Substantia nigra (tissue), 51 donors: ENCODE measurements at places on chromosomes 4 and X.
A peak's percentile ranks its signal among the peaks of the same experiment; 100 is the strongest.

DNA sequence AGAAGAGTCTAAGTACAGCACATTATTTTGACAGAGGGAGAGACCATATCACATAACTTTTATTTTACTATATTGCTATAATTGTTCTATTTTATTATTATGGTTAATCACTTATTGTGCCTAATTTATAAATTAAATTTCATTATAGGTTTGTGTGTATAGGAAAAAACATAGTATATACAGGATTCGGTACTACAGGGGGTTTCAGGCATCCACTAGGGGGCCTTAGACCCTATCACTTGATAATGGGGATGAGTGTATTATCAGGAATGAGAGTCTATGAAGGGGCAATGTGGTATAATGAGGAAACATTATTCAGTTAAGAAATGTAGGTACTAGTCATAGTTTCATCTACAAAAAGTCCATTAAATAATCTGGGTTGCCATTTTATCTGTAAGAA, 833.1 kb downstream of the C4orf33 start:
- DNase-seq, result no peak

- DNase-seq, result no peak
Observed at GRCh38 chrX:85004255-85004654, 578 bp downstream of the APOOL start.

GRCh38 chr4:188161167-188161566, 21.9 kb downstream of the TRIML1 start:
- DNase-seq, result no peak

- no peak for DNase-seq
Observed at GRCh38 chr4:130056286-130056685, 960.3 kb downstream of the C4orf33 start.

DNA sequence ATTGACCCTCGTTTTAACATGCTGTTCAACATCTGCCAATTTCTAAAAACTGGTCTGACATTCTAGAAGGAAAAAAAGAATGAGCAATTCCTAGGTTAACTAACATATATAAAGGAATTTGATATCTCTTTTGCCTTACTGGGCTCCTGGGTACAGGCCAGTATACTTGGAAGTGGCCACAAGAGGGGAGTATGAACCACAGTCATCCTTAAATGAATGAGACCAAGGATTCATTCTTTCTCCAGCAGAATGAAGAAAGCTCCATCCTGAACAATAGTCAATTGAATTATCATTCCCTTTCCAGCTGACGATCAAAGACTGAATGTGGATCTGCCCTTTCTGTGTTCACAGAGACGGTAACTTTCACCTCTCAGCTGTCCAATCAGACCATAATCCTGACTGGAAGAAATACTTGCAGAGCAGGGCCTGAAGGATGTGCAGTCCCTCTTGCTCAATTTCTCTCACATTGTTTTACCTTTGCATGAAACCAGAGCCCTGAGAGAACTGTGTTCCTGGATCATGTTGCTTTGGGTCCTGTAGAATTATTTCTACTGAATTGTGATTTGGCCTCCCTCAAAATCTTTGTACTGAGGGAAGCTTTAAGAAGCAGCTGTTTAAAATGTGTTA, 14.8 kb upstream of the SPARCL1 start:
- peak; percentile 19 for DNase-seq

DNA sequence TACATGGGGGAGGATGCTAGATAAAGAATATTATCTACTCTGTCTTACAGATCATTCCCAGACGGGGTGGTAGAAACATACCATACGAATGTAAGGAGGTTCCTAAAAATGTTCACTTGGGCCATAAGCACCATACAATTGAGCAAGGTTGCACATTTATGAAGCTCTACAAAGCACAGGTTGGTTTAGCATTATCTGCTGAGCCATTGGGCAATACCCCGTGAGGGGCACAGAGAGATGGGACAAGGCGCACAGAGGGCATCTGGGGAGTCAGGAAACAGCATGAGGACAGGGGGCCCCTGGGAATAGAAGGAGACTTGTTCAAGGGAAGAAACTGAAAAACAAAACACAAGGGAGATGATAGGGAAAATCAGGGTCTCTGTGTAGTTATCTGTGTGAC, 305.3 kb downstream of the TRIML1 start:
- DNase-seq, result no peak

GRCh38 chr4:117417856-117418255, 332.5 kb upstream of the TRAM1L1 start:
- no peak for DNase-seq

- DNase-seq, result no peak
Observed at GRCh38 chr4:73311428-73311827, 52.8 kb upstream of the ANKRD17 start.

DNA sequence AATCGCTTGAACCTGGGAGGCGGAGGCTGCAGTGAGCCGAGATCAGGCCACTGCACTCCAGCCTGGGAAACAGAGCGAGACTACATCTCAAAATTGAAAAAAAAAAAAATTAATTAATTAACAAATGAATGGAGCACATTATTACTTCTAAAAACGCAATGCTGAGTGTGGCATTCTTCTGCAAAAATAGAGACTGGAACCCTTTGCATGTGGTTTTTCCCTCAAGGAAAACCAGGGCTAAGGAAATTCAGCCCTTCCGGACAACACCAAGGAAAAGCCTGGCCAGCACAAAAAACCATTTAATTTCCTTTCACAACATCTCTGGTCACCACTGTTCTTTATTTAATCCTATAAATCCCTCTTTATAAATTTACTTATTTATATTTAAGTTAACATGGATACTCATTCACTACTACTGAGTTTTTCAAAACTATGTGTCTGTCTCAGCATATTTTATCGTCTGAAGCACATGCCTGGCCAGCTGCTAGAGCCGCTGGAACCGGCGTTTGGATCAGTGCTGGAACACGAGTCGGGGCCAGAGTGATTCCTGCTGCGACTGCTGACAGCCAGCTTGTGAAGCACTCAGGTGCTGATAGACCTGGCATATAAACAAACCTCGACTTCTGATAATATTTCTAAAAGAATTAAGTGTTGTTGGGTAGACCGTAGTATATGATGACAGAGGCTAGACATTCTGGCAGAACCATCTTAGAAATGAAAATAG, 84.5 kb upstream of the WWC2 start:
- no peak for DNase-seq

- no peak for DNase-seq
Observed at GRCh38 chr4:139922406-139923024, 231.5 kb downstream of the MAML3 start.

DNA sequence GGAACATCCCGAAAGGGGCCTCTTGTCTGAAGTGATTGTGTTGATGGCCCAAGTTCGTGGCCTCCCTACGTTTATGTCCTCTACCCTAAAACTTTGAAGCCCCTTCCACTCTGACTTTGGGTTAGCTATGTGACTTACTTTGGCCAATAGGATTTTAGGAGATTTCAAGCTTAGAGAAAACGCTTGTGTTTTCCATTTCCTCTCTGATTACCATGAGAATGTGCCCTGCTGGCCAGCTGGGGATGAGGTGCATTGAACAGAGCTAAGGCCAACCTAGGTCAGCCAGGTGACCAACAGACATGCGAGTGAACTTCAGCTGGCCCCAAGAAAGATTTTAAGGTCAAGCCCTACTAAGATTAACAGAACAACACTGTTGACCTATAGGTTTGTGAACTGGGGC, 82.4 kb downstream of the SLC2A9 start:
- DNase-seq, result no peak

DNA sequence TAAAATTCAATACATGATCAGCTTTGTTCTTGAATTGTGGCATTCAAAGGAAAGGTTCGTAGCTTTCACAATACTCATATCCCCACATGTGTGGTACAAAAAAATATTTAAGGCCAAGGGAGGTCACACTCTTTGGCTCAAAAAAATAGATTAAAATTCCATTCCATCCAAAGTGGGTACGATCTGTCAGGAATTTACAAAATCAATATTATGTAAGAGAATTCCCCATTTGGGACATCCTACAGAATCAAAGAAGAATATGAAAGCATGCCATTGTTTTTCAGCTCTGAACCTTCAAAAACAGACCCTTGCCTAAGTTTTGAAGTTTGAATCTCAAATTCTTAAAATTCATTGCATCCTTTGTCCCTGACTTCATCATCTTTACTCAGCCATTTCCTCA, 85.8 kb downstream of the MID1 start:
- no peak for DNase-seq

- no peak for DNase-seq
Observed at GRCh38 chrX:135740681-135741149, 27.3 kb downstream of the CT45A1 start.

GRCh38 chrX:87626996-87627395, 109.4 kb downstream of the KLHL4 start:
- no peak for DNase-seq

DNA sequence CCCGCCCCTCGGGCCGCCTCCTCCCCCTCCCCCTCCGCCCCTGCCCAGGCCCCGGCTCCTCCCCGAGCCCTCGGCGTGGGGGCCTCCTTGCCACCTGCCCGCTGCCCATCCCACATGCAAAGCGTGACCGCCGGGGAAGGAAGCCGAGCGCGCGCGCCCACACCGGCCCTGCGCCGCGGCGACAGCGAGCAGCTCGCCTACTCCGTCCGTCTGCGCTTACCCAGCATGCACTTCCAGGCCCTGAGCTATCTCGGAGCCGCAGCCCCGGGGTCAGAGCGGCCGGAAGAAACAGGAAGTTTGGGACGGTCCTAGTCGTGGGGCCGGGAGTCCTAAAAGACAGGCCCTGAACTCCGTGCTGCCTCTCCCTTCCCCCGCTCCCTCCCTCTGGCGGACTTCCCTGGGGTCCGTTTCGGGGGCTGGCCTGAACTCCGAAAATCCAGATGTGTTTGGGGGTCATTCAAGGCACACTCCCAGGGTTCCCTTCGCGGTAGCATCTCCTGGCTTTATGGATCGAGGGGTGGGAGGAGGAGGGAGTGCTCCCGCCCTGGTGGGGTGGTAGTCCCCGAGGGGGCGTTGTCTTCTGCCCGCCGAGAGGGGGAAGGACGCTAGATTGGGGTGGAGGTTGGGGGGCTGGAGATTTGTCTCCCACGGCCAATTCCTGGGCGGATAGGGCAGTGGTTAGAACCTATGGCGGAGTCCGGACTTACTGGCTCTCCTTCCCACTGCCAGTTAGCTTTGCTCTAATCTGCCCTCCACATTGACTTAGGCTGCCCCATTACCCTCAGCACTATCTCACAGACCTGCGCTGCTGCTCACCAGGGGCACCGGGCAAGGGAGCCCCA, 25.0 kb upstream of the BCORL1 start:
- DNase-seq, result peak; percentile 27

GRCh38 chr4:136637071-136637777, 895.1 kb downstream of the PCDH18 start:
- no peak for DNase-seq

DNA sequence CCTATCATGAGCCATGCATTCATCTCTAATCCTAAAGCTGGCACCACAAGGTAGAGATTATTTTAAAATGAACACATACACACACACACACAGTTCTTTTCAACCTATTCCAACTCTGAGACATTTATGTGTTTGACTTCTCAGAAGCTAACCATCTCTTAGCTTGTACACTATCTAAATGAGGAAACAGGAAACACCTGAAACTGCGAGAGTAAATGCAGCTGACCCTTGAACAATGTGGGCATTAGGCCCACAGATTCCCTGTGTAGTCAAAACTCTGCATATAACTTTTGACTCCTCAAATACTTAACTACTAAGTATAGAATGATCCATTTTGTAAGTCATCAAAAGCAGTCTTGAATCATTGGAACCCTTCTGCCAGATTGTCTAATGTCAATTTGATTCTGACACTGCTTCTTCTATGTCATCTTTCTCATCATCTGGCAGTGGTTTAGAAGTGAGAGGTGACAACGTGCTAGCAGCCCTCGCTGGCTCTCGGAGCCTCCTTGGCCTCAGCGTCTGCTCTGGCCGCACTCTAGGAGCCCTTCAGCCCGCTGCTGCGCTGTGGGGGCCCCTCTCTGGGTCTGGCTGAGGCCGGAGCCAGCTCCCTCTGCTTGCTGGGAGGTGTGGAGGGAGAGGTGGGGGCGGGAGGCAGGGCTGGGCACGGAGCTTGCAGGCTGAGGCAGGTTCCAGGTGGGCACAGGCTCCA, 21.4 kb upstream of the IL15 start:
- DNase-seq, result no peak

GRCh38 chr4:41753942-41754341, 5.4 kb upstream of the PHOX2B start:
- DNase-seq, result no peak

GRCh38 chr4:17511509-17511949, 361 bp downstream of the QDPR start:
- DNase-seq, result peak; percentile 70

GRCh38 chrX:152992115-152992514, 1.8 kb downstream of the PNMA5 start:
- no peak for DNase-seq

- no peak for DNase-seq
Observed at GRCh38 chr4:13992975-13993520, 365.5 kb upstream of the BOD1L1 start.

- no peak for DNase-seq
Observed at GRCh38 chr4:1983053-1983845, 25.5 kb downstream of the NELFA start.

DNA sequence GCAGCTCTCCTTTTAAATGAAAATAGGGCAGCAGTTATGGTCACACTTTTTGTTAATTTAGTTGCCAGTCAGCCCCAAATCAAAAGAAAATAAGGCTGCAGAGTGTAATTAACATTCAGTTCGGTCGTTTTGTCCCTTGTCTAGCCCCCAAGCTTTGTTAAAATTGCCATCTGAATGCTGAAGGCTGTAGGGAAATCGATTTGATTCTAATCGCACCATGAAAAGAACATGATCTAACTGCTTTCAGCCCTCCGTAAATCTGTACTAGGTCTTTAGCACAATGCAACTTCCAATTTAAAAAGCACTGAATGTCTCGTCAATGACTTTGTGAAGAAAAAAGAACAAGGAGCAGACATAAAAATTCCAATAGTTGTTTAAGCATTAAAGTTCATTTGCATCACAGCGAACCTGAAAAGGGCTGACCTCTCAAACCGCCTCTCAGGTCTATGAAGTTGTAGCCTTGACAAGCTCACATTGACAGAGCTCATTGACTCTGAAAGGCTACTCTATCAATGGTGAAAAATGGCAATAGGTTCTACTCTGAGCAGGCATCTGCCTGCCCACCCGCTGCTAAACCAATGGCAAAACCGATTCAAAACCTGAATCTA, 48.9 kb downstream of the CHIC2 start:
- no peak for DNase-seq

- DNase-seq, result no peak
Observed at GRCh38 chrX:15059474-15059873, 186.3 kb downstream of the MOSPD2 start.

- DNase-seq, result no peak
Observed at GRCh38 chrX:120015145-120016067, 62.1 kb downstream of the RHOXF2B start.

- DNase-seq, result no peak
Observed at GRCh38 chr4:40256329-40256728, 59.5 kb downstream of the RHOH start.

GRCh38 chr4:56139241-56139827, 190.6 kb downstream of the CEP135 start:
- no peak for DNase-seq

- DNase-seq, result no peak
Observed at GRCh38 chr4:182338746-182339145, 95.5 kb downstream of the TENM3 start.

DNA sequence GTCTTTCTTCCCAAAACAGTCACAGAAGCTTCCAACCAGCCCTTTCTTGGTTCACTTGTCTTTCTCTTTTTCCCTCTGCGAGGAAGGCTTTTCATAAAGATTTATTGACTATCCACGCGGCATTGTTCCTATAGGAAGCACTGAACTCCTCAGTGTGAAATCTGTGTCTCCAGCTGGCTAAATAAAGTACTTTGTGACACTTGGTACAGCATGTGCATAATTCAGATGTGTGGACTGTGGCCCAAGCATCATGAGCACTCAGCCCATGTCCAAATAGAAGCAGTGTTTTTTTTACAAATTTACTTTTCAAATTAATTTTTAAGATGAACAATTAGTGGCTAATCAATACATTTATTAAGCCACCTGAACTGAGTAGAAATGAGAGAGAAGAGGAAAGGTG, 146.4 kb downstream of the EDA start:
- DNase-seq, result no peak
